T-helper 1 cell (primary cell): ENCODE measurements at places on chromosomes 16 and 17.
A peak's percentile ranks its signal among the peaks of the same experiment; 100 is the strongest.

- DNase-seq: no peak
Observed at GRCh38 chr16:74888888-74889287, 96.0 kb downstream of the WDR59 start.

DNA sequence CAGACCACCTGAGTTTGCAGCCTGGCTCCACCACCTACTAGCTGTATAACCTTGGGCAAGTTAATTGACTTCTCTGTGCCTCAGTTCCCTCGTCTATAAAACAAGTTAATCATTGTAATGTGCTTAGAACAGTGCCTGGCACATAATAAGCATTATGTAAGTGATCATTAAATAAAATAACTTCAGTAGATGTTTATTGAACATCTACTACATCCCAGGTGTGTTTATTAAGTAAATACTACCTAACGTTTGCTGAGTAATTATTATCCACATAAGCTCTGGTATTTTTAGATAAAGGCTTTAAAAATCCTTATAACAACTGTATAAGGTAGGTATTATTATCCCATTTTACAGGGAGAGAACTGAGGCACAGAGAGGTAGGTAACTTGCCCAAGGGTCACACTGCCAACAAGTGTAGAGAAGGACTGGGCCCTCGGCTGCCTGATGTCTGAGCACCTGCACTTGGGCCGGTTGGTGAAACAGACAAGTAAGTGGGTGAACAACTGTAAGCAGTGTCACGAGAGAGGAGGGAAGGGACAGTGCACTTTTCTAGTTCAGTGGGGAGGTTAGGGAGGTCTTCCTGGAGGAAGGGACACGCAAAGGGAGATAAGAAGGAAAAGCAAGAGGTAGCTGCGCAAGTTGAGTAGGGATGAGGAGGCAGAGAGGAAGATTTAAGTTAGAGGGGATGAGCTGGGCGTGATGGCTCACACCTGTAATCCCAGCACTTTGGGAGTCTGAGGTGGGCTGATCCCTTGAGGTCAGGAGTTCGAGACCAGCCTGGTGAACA lies 4.6 kb downstream of the TNS4 start:
- no peak for DNase-seq

DNA sequence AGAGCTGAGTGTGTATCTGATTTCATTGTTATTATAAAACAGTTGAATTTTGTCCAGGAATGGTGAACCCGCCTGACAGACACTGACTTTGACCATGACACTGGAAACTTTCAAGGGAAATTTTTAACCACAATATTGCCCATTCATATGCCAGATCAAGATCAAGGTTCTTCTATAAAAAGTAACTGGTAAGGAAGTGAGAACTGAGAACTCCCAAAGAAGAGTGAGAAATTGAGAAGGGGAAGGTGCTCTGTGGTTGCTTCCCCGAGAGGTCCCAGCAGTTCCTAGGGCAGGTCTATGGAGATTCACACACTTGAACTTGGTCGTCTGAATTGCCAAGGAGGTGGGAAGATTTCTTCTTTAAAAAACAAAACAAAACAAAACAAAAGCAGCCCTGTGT lies 27.3 kb downstream of the SLC6A4 start:
- no peak for DNase-seq

DNA sequence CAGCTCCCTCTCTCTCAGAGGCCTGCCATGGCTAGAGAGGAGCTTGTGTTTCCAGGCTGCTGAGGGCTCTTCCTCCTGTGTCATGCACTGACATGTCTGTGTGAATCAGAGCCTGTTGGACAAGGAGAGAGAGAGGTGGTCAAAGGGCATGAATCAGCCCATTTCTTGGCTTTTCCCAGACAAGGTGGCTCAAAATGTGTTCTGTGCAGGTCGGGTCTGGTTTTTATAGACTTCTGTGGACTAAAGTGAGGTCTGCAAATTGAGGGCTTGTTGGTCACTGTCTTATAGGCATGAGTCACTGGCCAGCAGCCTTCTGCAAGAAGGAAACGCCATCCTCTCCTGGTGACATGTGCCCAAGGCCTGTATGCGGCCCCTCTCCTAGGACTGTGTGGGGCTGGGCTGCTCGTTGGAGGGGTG lies 97.9 kb downstream of the FOXL1 start:
- DNase-seq: no peak

- no peak for DNase-seq
Observed at GRCh38 chr16:57634171-57634570, 5.7 kb downstream of the ADGRG1 start.

DNA sequence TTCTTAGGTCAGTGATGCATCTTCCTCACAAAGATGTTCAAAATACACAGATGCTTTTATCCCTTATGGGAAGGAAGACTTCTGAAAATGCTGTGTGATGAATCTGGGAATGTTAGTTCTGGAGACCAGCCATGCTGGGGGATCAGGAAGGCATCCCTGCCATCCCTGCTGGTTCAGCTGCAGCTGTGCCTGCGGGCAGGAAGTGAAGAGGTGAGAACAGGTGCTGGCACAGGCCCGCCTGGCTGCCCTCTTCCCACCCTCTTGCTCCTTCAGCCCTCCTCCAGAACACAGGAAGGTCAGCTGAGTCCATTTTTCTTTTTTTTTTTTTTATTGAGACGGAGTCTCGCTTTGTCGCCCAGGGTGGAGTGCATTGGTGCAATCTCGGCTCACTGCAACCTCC lies 15.2 kb downstream of the RAB11FIP3 start:
- DNase-seq: no peak

GRCh38 chr17:54968988-54969332 lies 395 bp downstream of the STXBP4 start:
- DNase-seq: no peak

DNA sequence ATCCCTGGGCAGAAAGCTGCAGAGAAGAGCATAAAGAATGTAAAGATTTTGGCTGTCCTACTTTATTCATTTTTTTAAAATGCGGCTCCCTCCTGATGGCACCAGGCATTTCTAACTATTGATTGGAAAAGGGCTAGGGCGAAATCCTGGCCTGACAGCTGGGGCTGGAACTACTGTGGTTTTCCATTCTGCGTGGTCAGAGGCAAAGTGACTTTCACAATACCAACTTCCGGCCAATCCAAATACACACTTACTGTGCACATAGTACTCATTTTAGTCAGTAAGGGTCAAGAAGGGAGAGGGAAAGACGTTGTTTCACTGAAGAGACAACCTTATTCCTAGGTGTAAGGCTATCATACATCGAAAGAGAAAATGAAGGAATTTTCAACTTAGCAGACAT lies 113.8 kb upstream of the PMFBP1 start:
- no peak for DNase-seq

GRCh38 chr17:2871720-2872119 lies 75.5 kb downstream of the RAP1GAP2 start:
- no peak for DNase-seq

DNA sequence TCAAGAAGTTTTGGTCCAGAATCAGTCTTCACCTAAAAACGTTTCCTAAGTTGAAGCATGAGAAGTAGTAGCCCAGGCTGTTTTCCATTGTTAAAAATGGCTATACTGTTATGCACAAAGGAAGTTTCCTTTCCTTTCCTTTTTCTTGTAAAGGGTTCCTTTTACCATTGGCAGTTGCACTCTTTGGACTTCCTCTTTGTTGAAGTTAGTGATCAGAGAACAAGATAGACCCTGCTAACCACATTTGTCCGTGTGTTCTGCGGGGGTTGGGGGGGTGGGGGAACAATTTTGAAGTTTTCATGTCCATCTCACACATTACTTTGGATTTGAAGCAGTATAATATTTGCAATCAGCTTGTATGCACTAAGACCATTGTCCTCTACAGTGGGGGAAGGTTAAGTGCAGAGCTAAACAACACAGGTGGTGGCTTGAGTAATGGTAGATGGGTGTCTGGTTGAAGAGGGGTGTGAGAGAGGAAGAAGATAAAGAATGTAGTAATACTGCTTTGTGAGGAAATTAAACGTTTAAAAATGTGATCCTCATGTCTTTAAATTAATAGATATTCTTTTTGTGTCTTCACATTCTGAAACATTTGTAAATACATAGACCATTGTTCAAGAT lies 1.4 kb downstream of the LPCAT2 start:
- no peak for DNase-seq

- DNase-seq: no peak
Observed at GRCh38 chr17:64236827-64237403, 26.1 kb downstream of the TEX2 start.

- DNase-seq: no peak
Observed at GRCh38 chr17:40782450-40782849, at the start of gene KRT27. Gene KRT27, minus strand, starts transcription at chr17:40782550. Its CDS starts 57 bp downstream, at chr17:40782493.

DNA sequence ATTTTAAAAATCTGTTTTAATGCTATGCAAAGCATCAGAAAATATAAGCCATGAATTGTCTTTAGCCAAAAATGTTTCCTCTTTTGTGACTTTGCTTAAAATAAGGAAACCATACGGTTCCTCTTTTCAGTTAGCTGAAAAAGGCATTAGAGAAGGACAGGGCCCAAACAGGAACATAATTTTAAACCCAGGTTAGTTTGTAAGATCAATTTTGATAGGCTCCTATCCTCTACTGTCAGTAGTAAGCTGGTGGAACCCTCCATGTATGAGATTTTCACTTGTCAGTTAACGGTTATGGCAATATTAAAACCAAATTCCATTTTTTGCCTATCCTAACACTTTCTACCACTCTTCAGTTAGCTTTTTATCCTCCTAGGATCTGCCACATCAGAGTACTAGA lies 4.3 kb downstream of the EVI2B start:
- no peak for DNase-seq

- DNase-seq: no peak
Observed at GRCh38 chr17:42202159-42202558, 7.9 kb upstream of the GHDC start.

DNA sequence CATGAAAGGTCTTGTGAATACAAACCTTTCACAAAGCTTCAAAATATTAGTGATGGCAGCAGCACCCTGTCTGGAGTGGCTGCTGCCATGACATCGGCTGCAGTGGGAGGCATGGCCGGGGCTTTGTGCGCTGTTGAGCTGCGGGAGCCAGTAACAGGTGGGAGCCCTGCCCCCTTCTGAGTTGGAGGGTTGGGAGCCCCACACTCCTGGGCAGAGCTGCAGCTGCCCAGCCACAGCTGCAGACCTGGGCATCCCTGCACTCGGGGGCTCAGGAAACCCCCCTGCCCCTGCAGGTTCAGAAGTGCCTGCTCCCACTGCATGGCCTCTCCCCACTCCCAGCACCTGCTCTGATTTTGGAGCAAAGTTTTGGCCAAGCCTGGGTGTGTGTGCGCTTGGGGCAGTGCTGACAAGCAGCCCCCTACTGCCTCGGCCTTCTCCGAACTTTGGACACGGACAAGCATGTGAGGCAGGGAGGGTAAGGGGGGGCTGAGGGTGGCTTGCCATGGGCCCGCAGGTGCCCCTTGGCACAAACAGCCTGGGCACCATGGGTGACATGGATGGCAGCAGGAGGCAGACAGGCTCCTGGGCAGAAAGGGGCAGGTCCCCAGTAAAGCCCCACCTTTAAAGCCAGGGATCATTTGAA lies 42.7 kb downstream of the IST1 start:
- no peak for DNase-seq

DNA sequence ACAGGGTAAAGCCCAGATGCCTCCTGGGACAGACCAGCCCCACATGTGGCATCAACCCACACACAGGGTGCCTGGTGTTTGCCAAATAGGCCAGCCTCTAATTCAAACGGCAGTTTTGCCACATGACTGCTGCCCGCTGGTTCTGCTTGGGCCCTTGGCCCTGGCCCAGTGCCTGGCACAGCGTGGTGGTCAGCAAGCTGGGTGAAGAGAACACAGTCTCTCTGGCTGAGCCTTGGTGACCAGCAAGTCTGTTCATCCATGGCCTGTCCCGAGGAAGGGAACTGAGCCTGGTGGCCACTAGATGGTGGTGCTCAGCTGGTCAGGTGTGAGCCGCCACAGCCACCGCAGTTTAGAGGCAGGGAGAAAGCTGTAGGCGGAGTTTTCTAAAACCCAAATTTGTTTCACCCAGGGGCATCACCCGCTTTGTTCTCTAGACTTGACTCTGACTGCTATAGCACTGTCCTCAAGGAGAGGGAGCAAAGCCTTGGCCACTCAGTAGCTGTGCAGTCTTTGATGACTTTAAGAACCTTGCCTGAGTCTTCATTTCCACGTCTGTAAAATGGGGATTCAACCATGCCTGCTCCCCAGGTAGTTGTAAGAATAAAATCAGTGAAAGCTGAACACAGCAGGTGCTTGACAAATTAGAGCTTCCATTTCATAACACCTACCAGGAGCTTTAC lies 4.7 kb upstream of the GFAP start:
- no peak for DNase-seq

GRCh38 chr16:48932216-48932855 lies 322.4 kb upstream of the N4BP1 start:
- no peak for DNase-seq

GRCh38 chr17:3008336-3009288 lies 54.8 kb downstream of the OR1D5 start:
- DNase-seq: no peak

DNA sequence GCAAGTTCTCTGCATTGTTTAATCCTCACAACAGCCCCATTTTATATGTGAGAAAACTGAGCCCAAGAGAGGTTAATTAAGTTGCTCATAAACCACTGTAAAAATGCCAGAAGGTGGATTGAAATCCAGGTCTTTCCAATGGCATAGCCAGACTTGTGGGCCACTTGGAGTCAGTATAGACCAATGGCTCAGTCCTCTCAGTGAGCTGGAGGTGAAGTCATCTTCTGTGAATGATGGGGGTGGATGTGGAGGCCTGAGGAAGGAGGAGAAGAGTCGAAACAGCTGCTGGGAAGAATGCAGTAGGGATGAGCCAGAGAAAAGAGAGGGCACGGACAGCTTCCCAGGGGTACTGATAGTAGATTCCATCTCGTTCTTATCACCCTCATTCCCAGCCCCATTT lies 213.4 kb downstream of the SOX9 start:
- DNase-seq: no peak

DNA sequence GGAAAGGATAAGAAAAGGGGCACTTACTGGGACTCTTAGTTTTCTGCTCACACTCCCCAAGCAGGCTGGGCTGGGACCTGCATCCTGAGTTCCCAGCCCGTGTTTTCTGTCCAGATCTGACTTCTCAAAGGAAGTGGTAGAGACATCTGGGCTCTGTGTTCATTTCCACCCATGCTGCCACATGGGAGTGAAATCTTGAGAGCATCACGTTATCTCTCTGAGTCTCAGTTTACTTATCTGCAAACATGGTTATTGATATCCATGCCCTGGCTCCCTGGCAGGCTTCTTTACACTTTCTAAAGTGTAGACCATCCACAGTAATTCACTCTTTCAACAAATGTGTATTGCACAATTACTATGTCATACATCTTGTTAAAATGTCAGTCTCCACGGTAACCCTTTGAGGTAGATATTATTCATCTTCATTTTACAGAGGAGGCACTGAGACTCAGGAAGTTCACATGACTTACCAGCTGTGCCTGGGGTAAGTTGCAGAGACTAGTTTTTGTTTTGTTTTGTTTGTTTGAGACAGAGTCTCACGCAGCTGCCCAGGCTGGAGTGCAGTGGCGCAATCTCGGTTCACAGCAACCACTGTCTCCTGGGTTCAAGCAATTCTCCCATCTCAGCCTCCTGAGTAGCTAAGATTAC lies 3.4 kb downstream of the ZNF688 start:
- DNase-seq: peak; percentile 86

GRCh38 chr17:20235747-20236146 lies 226.6 kb downstream of the SPECC1 start:
- no peak for DNase-seq

DNA sequence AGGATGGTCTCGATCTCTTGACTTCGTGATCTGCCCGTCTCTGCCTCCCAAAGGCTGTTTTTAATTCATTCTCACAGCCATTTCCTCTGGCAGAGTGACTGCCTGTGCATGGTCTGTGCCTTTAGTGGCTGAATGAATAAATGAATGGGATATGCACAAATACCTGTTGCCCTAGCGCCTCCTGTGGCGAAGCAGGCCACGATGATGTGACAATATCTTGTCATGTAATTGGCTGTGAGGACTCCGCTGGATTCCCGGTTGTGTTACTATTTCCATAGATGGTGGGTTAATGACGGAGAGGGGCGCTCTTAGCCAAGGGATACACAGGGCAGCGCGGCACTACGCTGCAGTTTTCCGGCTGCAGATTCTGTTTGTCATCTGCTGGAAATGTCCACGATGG lies 26.8 kb upstream of the ENDOV start:
- no peak for DNase-seq
